Hematopoietic multipotent progenitor cell treated with erythropoietin and hydrocortisone succinate and interleukin-3 and kit ligand, for 15 days (in vitro differentiated cells): ENCODE measurements at places on chromosomes 16 and 17.
A peak's percentile ranks its signal among the peaks of the same experiment; 100 is the strongest.

- no peak for DNase-seq
Measured at GRCh38 chr17:17140590-17140980, 65.5 kb downstream of the PLD6 start.

DNA sequence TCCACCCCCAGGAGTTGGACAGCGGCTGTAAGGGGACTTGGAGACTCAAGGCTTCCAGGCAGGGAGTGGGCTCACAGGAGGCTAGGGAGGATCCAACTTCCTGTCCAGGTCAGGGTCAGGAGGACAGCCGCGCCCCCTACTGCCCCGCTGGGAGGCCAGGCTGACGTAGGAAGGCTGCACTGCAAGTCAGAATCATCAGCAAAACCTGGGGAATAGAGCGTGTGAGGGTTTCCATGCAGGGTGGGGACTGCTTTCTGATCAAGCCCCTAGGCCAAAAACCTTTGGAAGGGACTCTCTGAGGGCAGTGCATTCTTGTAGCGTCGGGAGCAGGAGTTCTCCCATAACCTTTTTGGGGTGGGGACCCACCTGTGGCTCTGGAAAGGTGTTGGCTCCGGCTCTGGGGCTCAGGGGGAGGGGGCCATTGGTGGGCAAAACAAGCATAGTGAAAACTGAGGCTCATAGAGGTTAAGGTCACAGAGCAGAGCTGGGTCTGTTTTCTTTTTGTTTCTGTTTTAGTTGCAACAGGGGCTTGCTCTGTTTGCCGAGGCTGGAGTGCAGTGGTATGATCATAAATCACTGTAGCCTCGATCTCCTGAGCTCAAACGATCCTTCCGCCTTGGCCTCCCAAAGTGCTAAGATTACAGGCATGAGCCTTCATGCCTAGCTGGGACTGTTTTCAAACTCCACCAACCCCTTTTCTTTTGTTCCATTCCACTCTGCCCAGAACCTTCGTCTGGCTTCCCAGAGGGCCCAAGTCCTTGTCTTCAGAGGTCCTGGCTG lies 22.1 kb downstream of the RAI1 start:
- no peak for DNase-seq

GRCh38 chr17:57294629-57295501 lies 38.5 kb downstream of the MSI2 start:
- peak; percentile 36 for DNase-seq

DNA sequence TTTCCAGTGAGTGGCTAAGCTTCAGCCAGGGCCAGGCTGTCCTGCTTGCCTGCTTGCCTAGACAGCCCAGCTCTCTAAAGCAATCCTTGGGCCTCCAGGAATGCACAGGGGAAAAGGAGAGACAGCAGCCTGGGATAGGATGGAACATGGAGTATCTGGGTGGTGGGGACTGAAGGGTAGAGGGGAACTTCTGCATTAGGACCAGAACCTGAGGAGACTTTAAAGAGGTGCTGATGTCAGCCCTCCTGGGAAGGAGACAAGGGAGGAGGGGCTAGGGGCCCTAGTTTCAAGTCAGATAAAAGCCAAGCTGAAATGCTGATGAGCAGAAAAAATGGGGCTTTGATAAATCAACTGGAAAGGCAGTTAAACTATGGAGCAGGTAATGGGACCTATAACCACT lies 1.8 kb downstream of the HOXB7 start:
- no peak for DNase-seq

- DNase-seq, result no peak
Measured at GRCh38 chr17:35002876-35003551, 22.7 kb downstream of the LIG3 start.

DNA sequence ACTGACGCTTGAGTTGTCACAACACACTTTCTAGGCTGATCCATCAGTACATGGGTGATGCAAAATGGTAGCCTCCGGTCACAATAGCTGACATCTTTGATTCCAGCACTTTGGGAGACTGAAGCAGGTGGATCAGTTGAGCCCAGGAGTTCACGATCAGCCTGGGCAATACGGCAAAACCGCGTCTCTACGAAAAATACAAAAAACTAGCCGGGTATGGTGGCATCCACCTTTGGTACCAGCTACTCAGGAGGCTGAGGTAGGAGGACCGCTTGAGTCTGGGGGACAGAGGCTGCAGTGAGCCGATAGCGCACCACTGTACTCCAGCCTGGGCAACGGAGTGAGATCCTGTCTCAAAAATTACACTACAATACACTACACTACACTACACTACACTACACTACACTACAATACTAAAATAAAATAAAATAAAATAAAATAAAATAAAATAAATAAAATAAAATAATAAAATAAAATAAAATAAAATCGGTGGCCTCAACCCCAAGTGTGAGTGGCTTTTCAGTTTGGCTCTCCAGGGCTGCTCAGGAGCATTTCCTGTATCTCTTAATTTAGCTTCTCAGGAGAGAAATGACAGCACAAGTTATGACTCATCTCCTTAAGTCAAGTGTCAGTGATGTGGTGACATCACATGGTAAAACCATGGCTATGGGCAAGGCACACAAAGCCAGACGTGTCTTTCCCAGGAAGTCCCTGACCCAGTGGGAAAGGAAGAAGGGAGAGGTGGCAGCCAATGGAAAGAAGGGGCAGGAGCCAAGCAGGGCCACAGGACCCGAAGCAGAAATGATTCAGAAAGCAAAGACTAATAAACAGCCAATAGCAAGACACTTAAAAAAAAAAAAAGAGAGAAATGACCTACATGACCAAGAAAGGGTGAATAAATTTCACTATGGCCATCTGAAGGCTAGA lies 75.3 kb upstream of the TBC1D3K start:
- DNase-seq, result no peak

- no peak for DNase-seq
Measured at GRCh38 chr17:44327715-44328449, 3.3 kb upstream of the SLC25A39 start.

DNA sequence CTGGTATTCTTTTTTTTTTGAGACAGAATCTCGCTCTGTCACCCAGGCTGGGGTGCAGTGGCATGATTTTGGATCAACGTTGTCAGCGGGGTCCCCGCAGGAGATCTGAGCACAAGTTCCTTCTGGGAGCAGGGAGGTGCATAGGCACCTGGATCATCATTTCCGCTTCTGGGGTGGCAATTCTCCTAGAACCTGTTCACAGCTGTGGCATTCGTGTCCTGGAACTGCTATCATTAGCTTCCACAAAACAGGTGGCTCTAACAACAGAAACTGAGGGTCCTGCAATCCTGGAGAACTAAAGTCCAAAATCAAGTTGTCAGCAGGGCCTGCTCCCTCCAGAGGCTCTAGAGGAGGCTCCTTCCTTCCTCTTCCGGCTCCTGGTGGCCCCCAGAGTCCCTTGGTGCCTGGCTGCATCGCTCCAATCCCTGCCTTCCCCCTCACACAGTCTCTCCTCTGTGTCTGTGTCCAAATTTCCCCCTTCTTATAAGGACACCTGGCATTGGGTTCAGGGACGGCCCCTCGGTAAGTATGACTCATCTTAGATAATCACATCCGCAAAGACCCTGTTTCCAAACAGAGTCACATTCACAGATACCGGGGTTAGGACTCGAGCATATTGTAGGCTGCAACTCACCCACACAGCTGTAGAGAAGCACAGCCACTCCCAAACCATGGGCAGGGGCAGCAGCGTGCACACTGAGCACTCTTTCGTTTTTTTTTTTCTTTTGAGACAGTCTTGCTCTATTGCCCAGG lies 43.5 kb upstream of the KLHDC4 start:
- no peak for DNase-seq
